ENCODE measurements at places on chromosomes 6 and 20.

DNA sequence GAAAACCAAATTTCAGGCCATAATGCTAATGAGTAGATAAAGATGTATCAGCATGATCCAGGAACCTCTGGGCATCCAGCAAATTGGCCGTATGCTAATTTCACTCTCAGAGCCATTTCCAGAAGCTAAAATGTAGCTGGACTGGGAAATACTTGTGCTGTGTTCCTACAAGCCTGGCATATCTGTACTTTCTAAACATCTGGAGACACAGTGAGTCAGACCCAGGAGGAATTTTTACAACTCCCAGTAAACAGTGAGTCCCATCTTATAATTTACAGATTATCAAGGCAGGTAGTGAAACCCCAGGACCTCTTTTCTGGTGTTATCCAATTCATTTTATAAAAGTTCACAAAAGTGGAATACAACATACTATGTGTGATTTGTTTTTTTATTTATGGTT is 683.0 kb upstream of the ADGRB3 start:
- DNase-seq, result peak; percentile 6

DNA sequence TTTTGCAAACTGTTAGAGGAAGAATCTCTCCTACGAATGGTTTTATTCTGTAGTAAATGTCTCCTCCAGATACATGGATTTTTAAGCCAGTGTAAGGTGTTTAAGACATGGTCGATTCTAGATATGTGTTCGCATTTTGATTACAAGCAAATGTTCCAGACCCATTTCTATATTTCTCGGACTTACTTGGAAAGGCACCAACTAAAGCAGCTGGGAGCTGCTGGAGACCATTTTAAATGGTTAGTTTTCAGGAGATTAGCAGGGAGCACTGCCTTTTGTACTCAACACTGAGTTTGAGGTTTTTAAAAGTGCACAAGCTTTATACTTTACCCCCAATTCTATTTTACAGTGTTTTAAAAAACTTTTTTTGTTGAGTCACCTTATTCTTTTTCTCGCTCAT is 857.0 kb downstream of the KIF16B start:
- DNase-seq, result no peak

DNA sequence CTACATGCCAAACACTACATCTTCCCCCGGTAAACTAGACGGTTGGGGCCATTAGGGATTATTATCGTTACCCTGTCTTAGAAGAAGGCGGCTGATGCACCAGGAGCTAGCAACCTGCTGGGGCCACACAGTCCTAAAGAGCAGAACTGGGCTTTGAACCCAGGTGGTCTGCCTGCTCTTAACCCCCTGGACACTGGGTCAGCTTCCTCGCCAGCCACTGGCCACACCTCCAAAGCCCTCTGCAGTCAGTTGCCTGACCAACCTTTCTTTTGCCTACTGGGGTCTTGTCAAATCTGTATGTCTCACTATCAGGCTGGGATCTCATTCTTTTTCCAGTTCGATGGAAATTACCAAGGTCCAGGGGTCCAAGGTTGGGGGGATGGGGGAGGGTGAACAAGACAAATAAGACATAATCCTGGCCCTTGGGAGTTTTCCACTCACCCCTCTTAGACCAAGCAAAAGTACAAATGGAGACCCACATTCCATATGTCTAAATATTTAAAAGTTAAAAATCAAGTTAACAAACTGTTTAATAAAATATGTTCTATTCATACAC is 34.0 kb upstream of the FOXP4 start:
- DNase-seq, result no peak

DNA sequence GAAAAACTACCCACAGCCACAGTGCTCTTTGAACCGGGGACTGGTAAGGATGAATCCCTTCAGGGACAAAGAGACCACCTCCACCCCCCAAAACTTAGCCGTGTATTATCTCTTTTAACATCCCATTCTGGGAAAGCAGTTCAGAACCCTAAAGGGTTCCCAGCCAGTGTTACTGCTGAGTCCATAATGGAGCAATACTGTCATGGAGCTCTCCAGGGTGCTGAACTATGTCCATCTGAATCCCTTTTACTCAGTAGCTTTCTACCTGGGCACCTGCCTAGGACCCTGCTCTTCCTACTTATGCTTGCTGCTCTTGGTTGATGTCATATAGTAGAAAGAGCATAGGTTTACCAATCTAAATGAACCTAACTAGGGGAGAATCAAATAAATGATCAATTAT is 22.3 kb upstream of the SAYSD1 start:
- DNase-seq, result peak; percentile 9

GRCh38 chr6:90545448-90545847 is 41.4 kb downstream of the MAP3K7 start:
- DNase-seq, result no peak

DNA sequence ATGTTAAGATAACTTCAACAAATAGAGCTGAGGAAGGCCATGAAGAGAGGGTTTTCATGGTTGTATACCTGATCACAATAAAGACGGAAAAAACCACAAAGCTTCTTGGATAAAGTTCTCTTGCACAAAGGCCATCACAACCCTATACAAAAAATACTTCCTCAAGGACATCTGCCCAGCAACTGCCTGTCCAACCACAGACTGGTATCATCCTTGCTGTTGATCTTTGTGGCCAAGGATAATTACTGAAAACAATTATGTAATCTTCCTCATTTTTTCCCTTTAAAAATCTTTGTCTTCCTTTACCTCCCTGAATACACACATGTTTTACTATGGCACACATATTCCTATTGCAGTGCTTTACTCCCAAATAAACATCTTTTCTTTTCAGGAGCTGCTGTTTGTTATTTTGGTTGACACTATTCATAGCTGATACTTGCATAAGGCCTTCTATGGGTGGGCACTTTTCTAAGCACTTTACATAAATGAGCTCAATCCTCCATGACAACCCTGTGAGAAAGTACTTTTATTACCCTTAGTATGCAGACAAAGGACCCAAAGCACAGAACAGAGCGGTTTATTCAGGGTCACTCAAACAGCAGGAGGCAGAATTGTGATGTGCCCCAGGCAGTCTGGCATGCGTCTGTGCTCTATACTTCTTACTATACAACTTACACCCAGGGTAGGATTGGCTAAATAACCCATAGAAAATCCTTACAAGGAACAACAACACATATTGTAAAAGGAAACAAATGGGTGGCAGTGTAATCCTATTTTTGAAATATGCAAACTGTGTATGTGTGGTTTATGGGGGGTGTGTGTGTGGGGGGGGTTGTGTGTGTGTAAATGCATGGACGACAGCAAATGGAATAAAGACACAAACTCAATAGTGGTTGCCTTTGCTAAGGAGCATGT is 35.1 kb downstream of the SNRNP48 start:
- no peak for DNase-seq

GRCh38 chr6:56096946-56097621 is 150.3 kb downstream of the COL21A1 start:
- peak; percentile 17 for DNase-seq

- peak; percentile 71 for DNase-seq
These were observed 10.6 kb downstream of the CTCFL start for GRCh38 chr20:57514273-57514751.

DNA sequence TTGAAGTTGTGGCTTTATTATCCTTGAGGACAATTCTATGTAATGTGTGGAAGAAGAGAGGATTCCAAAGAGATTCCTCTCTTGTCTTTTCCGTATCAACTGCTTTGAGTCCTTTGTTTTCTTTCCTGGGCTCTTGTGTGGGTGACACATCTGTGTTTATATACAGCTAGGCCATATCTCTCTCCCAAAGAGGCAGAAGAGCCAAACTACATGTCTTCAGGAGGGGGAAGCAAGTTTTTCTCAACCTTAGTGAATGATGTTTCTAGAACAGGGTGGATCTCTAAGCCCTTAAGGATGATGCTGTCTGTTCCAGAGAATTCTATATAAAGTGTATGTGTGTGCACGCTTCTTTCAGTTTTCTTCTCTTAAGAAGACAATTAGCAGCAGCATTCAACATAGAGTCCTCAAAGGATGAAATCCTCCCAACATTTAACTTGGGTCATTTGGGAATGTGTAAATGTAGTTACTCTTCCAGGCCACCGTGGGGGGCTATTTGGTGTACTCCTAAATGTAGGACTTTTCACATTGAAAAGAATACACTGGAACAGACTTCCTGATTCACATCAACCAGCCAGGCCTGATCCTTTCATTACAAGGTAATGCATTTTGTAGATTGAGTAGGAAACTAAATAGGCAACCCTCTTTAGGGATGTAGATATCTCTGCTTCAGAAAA is 92.8 kb upstream of the EEF1E1 start:
- no peak for DNase-seq

GRCh38 chr6:32568561-32568960 is 21.1 kb downstream of the HLA-DRB1 start:
- no peak for DNase-seq

DNA sequence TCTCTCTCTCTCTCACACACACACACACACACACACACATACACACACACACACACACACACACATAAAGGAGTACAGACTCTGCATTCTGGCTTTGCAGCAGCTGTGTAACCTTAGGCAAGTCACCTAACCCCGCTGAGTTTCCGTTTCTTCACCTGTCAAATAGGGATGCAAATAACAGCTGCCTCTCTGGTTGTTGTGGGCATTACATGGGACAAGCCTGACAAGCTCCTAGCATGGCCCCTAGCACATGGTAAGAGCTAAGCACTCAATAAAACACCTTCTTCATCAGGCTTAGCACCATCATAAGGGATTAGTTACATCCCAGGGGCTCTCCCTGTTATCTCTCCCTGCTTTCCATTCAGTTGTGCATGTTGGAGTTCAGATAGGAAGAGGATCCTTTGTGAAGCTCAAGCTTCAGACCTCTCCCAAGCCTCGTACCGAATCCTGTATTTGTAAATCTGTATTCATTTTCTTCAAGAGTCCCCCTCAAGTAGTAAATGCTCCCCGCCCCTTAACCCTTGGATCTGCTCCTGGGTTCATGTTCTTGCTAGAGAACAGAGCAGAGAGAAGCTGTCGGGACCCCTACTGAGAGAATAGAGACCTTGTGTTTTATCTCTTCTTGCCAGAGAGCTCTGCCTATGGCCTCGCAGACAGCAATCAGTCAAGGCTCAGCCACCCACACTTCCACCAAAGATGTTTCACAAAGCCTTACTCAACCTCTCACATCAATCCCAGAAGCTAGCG is 2.2 kb downstream of the SLC13A3 start:
- DNase-seq, result no peak

GRCh38 chr6:106513808-106514582 is 115.3 kb downstream of the RTN4IP1 start:
- DNase-seq, result peak; percentile 62

- DNase-seq, result no peak
These were observed 15.5 kb downstream of the FAM83B start for GRCh38 chr6:54861905-54862616.

DNA sequence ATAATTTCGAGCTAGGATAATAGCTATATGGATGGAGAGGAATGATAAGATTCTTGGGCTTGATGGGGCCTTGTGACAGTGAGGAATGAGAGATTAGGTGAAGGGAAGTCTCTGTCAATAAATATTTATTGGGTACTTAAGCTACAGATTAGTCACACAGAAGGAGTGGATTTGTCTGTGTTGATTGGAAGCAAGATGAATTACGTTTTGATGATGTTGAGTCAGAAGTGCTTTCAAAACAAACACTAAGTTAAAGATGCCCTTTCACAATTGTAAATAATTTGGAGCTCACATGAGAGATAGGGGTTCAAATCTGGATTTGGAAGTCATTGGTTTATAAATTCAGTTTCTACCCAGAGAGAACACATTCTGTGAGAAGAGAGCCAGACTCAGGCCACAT is 834.2 kb downstream of the KIF16B start:
- DNase-seq, result no peak

DNA sequence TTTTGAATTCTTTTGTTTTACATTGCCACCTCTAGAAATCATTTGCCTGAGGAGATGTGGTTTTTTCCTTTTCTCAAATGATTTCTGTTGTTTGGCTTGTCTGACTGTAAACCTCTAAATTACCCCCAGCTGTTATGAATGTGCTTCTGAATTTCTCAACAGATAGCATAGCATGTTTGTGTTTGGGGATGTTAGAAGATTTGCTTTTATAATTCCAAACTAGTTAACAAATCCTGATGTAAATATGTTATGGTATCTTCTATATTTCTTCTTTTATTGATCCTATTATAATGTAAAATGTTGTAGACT is 31.6 kb upstream of the EZR start:
- DNase-seq, result peak; percentile 82

DNA sequence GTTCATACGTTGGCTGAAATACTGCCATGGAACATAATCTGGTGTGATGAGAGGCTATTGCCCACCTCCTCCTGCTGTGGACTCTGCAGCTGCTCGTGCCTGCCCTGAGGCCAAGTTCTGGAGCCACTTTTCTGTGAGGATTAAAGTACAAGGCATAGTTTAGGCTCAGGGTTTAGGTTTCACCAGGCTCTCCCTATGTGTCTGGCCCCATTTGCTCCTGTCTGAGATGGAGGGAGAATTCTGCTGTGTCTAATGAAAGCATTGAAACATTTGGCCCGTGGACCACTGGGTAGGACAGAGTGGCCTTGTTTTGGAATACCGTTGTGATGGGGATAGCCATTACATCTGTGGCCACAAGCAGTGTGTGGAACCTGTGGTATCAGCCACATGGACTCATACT is 5.9 kb downstream of the WRNIP1 start:
- DNase-seq, result no peak
